ENCODE measurements at places on chromosomes 4 and X. TPM values are rescaled to one million over a fixed set of nuclear protein-coding genes. Genes with fewer than 3 reads are reported as not detected.

GRCh38 chr4:155009288-155009687, 199.1 kb upstream of the NPY2R start:
- H3K27ac ChIP-seq: no peak overlapping the region
- H3K36me3 ChIP-seq: no peaks in the 10 kb centered on the region
- DNase-seq: no peak

DNA sequence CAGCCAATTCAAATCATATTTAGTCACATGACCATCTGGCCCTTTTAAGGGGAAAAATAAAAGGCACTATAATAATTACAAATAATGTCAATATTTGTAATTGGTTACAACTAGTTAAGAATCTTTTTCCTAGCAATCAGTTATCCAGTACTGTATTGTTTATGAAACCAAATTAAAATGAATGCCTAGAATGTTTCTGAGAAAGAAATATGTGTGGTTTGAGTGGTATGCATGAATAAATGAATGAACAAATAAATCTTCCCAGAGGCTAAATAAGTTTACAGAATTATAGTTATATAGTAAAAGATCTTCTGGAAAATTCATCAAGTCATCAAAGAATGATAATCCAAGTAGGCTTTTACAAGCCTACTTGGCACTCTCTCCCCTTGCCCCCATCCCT, 55.8 kb upstream of the F8A3 start:
- H3K4me3 ChIP-seq: no peak overlapping the region
- H3K27ac ChIP-seq: no peak overlapping the region
- peaks cover 14% of the 10 kb centered on the region for H3K36me3 ChIP-seq
- DNase-seq: no peak
- no peaks in the 10 kb centered on the region for H3K27me3 ChIP-seq
- H3K4me1 ChIP-seq: peaks cover 4% of the 10 kb centered on the region

GRCh38 chrX:132101206-132101605, 26.6 kb downstream of the FRMD7 start:
- H3K4me3 ChIP-seq: no peak overlapping the region
- H3K4me1 ChIP-seq: no peaks in the 10 kb centered on the region
- H3K27me3 ChIP-seq: peaks cover 1% of the 10 kb centered on the region
- no peak for DNase-seq
- H3K36me3 ChIP-seq: no peaks in the 10 kb centered on the region
- H3K27ac ChIP-seq: no peak overlapping the region

EPGN gene
- not detected for polyA plus RNA-seq

DNA sequence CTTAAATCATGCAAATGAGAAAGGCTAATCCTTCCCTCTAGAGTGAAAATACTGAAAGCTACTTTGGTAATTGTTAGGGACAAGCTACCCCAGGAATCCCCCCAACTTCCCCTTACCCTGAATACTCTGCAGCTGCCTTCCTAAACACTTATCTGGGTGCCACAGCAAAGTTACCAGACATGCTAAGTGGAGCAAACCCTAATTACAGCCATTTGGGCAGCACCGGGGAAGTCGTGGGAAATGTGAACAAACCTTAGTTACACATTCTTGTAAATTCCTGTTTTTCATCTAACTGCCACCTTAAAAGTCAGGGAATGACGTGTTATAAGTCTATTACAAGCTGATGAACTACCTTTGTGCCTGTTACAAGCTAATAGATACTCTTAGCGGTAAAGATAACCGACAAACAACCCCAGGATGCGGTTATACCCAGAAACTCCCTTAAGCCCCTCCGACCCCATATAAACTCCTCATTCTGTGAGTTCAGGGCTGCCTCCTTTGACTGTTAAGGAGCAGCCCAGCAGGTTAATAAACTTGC, 66.0 kb upstream of the PLAC8 start:
- H3K36me3 ChIP-seq: no peaks in the 10 kb centered on the region
- no peak for DNase-seq
- H3K27ac ChIP-seq: no peak overlapping the region
- peaks cover 5% of the 10 kb centered on the region for H3K27me3 ChIP-seq
- no peak overlapping the region for H3K4me3 ChIP-seq

DMRTC1 gene
- polyA plus RNA-seq: not detected

DNA sequence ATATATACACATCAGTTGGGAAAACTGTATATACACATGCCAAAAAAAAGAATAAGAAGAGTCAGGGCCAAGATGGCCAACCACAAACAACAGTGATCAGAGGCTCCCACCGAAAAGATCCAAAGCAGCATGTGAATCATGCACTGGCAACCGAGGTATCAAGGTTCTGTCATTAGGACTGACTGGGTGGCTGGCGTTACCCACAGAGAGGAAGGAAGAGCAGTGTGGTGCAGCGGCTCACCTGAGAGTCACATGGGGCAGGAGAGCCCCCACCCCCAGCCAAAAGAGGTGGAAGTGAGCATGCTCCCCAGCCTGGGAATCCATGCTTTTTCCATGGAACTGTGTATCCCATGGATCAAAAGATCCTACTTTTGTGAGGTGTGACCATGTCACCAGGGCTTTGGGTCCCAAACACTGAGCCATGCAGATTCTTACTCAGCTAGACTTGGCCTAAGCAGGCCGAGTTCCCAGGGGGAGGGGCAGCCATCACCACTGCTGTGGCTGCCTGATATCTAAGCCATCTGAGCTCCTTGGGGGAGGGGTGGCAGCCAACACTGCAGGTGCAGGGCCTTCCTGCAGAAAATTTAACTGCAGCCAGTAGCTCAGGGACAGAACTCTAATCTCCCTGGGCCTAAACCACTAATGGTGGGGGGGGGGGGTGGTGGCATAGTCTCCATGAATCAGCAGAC, 52.8 kb downstream of the P2RY10 start:
- H3K27me3 ChIP-seq: peaks cover 2% of the 10 kb centered on the region
- no peak overlapping the region for H3K4me3 ChIP-seq
- no peak for DNase-seq

MXRA5 gene
- polyA plus RNA-seq: not detected

AKAP14 gene
- not detected for polyA plus RNA-seq

FRAS1 gene
- not detected for polyA plus RNA-seq

DNA sequence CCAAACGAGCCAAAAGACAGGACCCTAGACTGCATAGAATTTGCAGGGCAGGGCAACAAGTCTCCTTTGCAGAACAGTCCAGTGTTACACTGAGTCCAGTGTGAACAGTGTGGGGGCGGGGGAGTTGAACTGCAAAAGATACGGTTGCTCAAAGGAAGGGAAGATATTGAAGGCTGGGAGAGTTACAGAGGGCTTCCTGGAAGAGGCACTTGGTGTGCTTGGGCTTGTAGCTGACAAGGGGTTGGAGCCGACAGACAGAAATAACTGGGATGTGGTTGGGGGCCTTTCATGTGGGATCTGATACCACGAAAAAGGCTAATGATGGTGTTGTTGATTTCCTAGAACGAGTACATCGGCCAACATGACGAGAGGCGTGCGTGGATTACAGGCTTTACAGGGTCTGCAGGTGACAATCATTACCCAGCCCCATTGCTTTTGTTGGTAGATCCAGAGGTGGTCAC, 6.1 kb downstream of the XPNPEP2 start:
- peaks cover 31% of the 10 kb centered on the region for H3K4me1 ChIP-seq
- peak overlapping the region; percentile 81 for H3K27ac ChIP-seq
- H3K27me3 ChIP-seq: peaks cover 3% of the 10 kb centered on the region
- H3K4me3 ChIP-seq: no peak overlapping the region
- no peaks in the 10 kb centered on the region for H3K36me3 ChIP-seq
- DNase-seq: no peak

- peaks cover 1% of the 10 kb centered on the region for H3K27me3 ChIP-seq
- H3K4me1 ChIP-seq: no peaks in the 10 kb centered on the region
- no peak overlapping the region for H3K4me3 ChIP-seq
- no peak for DNase-seq
Observed at GRCh38 chr4:8264106-8264505, 5.4 kb upstream of the HTRA3 start.

ADGRG4 gene
- not detected for polyA plus RNA-seq

SSX4B gene
- polyA plus RNA-seq: not detected
